ENCODE measurements at places on chromosomes 6 and 20.

- DNase-seq = no peak
Observed at GRCh38 chr6:79246891-79247290, 12.4 kb upstream of the HMGN3 start.

- DNase-seq = no peak
Observed at GRCh38 chr6:168159506-168159905, 80.5 kb upstream of the FRMD1 start.

DNA sequence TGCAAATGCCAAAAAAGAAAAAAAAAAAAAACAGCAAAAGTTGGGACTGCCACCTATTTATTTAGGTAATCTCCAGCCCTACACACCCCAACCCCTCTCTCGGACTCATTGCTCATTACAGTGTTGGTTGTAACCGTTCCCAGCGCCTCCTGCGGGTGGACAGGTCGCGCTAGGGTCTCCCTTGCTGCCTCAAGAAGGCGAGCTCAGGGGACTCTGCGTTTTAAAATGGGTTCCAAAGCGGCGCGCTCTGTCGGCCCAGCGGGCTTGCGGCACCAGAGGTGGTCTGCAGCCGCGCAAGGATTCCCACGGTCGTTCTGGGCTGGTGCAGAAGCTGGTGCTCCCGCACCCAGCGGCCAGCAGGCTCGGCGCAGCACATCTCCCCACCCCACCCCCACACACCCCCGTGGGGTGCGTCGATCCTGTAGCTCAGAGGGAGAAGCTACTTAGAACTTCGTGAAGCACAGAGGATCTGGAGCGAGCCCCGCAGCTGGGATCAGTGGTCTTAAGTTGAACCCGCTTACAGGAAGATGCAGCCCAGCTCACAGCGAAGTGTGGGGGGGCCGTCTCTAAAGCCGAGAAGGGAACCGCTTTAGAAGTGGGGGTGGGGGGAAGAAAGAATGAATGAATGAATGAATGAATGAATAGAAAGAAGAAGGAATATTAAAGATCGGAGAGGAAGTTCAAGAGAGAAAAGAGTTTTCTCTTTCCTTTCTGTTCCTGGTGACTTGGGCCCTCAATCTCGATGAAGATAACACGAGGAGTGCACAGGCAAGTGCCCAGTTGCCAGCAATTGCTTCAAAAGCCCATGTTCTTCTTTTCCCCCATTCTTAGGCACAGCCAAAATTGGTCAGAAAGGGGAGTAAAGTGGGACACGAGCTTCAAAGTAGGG is 780 bp downstream of the TFAP2A start:
- DNase-seq = no peak

- DNase-seq = no peak
Observed at GRCh38 chr6:71651636-71652035, 234.7 kb upstream of the RIMS1 start.

DNA sequence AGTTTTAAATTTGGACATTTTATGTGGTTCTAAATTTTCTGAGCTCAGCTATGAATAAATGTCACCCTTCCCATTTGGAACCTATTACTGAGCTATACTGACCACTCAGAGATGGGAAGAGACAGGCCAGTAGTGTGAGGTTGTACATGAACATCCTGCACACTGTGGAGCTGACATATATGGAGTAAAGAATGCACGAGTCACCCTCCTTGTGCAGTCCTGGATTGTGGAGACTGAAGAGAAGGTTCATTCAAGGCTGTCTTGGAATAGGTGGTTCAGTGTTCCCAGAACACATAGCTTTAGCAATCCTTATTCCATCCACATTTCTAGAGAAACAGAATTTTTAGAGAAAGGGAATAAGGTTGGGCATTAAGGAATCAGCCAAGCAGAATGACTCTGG is 50.3 kb upstream of the OGFRL1 start:
- no peak for DNase-seq

Measured in SIG-M5 (cell line).